ENCODE measurements at places on chromosomes 7 and 10.

DNA sequence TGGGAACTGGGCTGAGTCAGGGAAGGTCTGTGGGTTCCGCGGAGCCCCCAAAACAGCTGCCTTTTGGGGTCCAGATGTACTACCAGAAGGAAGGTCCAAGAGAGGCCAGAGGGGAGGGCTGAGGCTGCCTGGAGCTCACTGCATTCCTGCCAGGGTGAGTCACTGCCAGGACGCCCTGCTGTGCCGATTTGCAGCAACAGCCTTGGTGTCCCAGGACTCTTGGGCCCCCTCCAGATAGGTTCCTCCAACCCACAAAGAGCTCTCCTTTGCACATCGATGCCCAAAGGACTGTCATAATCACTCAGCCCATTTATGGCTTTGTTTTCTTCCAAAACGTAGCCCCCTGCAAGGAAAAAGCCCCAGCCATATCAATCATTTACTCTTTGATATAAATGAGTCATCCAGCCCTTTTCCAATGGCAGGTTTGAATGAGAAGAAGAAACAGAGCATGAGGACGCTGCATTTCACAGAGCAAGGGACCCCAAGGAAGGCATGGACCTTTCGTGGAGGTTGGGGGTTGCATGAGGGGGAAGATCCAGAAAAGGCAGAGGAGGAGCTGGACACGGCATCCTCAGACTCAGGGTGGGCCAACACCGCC is 32.2 kb upstream of the COL13A1 start:
- no peak for DNase-seq

GRCh38 chr7:155804897-155805825 is 7.1 kb downstream of the SHH start:
- DNase-seq = peak; percentile 66

- no peak for DNase-seq
Observed at GRCh38 chr10:46018453-46019176, 11.8 kb downstream of the NCOA4 start.

DNA sequence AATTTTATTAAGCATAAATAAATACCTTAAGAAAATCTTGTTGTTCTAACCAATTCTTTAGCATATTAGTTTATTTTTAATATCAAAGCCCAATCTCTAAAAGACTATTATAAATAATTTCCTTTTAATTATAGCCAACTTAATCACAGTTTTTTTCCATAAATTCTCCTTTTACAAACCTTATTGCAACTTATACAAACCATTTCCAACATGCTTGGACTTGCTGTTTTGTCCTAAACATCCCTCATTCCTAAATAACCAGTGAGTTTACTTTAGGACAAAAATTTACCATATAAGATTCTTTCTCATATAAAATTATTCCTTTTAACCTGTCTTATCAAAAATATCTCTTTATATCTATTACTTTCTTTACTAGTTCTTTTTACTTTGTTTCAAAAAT is 25.2 kb upstream of the LSM8 start:
- no peak for DNase-seq

DNA sequence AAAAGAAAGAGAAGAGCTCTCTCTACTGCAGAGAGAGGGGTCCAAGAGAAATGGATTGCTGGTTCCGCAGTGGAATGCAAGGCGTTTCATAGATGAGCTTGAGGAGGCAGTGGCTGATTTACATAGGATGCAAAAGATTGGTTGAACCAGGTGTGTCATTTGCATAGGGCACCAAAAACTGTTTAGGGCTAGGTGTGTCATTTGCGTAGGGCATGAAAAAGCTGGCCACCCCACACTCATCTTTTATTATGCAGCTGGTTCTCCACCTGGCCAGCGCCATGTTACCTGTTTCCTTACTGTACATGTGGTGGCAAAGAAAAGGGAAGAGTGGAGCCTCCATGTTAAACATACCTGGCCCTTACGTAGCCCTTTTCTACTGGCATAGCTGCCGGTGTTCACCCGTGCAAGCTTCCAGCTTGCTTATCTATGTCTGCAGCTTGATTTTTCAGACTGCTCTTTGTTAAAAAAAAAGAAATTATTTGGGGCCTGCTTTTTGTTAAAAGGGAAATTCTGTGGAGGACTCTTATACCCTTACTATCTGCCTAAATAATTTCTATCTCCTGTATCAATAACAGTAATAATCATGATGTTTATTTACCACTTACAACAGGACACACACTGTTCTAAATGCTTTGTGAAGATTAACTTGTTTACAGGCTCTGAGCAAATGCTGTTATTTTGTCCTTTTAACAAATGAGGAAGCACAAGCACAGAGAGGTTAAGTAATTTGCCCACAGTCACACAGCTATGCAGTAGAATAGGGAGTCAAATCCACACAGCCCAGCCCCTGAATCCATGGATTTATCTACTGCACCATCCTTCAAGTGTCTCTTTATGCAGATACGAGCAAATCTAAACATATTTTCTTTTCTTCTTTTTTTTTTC is 33.3 kb downstream of the CASP7 start:
- no peak for DNase-seq

GRCh38 chr10:78864761-78865537 is 203.8 kb upstream of the ZMIZ1 start:
- no peak for DNase-seq
